ENCODE measurements at places on chromosomes 3 and 15.

DNA sequence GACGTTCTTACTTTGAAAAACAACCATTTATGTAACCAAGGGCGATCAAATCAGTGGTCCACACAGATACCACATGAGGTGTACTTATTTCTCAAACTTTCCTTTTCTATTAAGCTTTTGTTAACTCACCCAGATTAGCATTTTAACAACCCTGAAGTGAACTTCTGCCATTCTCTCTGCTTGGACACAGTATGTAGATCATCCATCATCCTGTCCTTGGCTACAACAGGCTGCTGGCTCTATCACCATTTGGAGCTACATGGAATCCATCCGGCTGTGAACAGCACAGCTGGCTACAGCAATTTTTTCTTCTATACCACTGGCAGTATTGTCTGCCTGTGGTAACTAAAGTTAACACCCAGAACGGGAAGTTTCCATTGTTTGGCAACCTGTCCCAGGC is 4.4 kb downstream of the SEMA6D start:
- DNase-seq, result no peak

GRCh38 chr3:128133273-128133883 is 9.8 kb upstream of the RUVBL1 start:
- no peak for DNase-seq

DNA sequence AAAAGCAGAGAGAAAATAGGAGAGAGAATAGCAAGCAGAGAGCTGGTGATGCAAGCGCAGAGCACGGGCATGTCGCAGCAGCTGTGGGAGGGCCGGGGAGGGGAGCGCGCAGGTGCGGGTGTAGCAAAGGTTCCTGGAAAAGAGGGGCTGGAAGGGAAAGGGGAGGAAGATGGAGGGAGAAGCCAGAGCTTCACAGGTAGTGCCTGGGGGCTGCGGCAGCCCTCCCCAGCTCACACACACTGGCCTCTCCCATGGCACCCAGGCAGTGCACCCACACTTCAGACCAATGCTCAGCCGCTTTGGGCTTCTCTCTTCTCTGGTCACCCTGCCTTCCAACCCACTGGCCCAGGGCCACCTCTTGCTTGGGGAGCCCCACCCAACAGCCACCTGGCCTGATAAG is 72.1 kb downstream of the ADAMTS7 start:
- DNase-seq, result no peak

- DNase-seq, result no peak
Measured at GRCh38 chr3:48466386-48467109, 20.0 kb downstream of the ATRIP start.

DNA sequence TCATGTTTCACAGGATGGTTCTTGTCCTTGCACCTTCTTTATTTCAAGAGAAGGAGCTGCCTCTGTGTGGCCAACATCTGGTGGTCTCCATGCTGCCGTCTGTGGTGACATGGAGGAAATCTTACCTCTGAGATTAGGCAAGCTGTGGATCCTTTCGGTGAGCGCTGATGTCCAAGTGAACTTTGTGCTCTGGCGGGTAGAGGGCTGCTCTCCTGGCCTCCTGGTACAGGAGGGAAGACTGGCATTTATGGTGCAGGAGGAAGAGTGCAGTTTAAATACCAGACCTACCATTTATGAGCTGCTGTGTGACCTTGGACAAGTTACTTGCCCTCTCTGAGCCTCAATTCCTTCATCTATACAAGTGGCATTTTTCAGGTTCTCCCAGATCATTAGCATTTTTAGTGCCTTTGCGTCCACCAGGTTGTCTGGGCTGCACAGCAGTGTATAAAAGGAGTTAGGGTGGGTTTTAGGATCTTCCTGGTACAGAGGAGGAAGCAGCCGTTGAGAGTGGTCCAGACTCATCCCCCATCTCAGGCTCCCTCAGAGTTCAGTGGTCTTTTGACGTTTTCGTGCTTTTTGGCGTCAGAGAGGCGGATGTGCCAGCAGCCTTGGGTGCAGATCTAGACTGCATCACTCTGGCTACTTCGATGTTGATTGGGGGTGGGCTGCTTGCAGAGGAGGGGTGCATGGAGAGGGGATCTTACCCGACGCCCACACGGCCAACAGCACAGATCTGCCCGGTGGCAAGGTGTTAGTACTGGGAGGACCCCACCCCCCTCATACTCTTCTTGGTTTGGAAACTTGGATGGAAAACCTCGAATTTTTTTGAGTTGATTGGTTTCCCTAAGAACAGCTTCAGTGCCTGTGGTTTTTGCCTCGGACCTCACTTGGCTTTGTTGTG is 162.2 kb downstream of the ITPR1 start:
- no peak for DNase-seq

All from CD14-positive monocyte (primary cell).